ENCODE measurements at places on chromosomes 1 and 21.

GRCh38 chr1:31033598-31033997 lies 31.9 kb downstream of the PUM1 start:
- DNase-seq = no peak

GRCh38 chr1:236086537-236086936 lies 21.6 kb upstream of the NID1 start:
- no peak for DNase-seq

- no peak for DNase-seq
These were observed 431.3 kb downstream of the MRPL39 start for GRCh38 chr21:25175938-25176337.

GRCh38 chr1:29655145-29655544 lies 418.8 kb downstream of the PTPRU start:
- DNase-seq = no peak

GRCh38 chr1:235775246-235775860 lies 91.4 kb downstream of the LYST start:
- no peak for DNase-seq

GRCh38 chr1:177069490-177069889 lies 95.0 kb downstream of the ASTN1 start:
- no peak for DNase-seq

GRCh38 chr1:31573261-31573660 lies 3.1 kb upstream of the TINAGL1 start:
- no peak for DNase-seq

- DNase-seq = peak; percentile 51
These were observed 109.4 kb downstream of the NRDC start for GRCh38 chr1:51768971-51769588.

GRCh38 chr1:153866045-153866850 lies 56.5 kb downstream of the GATAD2B start:
- DNase-seq = peak; percentile 10

DNA sequence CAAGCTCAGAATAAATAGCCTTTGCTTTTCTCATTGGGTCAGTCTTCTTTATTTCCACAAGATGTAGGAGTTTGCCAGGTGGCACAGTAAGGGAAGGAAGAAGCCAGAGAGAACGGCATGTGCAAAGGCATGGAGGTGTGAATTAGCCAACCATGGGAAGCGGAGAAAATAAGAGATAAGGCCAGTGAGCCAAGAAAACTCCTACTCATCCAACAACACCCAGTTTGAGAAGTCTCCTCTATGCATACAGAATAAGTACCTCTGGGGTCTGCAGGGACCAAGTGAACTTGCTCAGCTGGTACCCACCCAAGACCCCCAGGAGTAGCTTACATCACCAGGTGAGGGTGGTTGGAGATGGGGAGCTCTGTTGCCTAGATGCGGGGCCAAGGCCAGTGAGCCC lies 66.7 kb downstream of the TAS1R2 start:
- no peak for DNase-seq

Data from brain microvascular endothelial cell (primary cell).